Naive B cell (primary cell): ENCODE measurements at places on chromosomes 13 and 19. TPM values are rescaled to one million over a fixed set of nuclear protein-coding genes. Genes with fewer than 3 reads are reported as not detected.

MED16 gene
- polyA plus RNA-seq: 68.9 TPM

CEACAM7 gene
- polyA plus RNA-seq: not detected

- peaks cover 9% of the 10 kb centered on the region for H3K36me3 ChIP-seq
- no peak overlapping the region for H3K4me3 ChIP-seq
- DNase-seq: no peak
- peaks cover 5% of the 10 kb centered on the region for H3K4me1 ChIP-seq
Measured at GRCh38 chr19:45306518-45307027, 16.1 kb downstream of the CKM start.

GRCh38 chr13:23750383-23751121, 138.6 kb downstream of the MIPEP start:
- no peak overlapping the region for H3K27ac ChIP-seq
- H3K4me1 ChIP-seq: peaks cover 31% of the 10 kb centered on the region
- H3K4me3 ChIP-seq: no peak overlapping the region
- no peak for DNase-seq
- peaks cover 3% of the 10 kb centered on the region for H3K27me3 ChIP-seq
- H3K36me3 ChIP-seq: peaks cover 12% of the 10 kb centered on the region

- no peak for DNase-seq
- H3K27me3 ChIP-seq: no peaks in the 10 kb centered on the region
- no peak overlapping the region for H3K27ac ChIP-seq
- H3K4me1 ChIP-seq: peaks cover 16% of the 10 kb centered on the region
Measured at GRCh38 chr19:46579361-46579879, 21.7 kb upstream of the CALM3 start.

GRCh38 chr13:84430015-84430414, 547.7 kb upstream of the SLITRK1 start:
- no peak overlapping the region for H3K4me3 ChIP-seq
- H3K27me3 ChIP-seq: no peaks in the 10 kb centered on the region
- H3K4me1 ChIP-seq: no peaks in the 10 kb centered on the region
- H3K27ac ChIP-seq: no peak overlapping the region
- no peaks in the 10 kb centered on the region for H3K36me3 ChIP-seq
- no peak for DNase-seq

GRCh38 chr13:66627512-66627911, 602.6 kb downstream of the PCDH9 start:
- no peaks in the 10 kb centered on the region for H3K27me3 ChIP-seq
- no peaks in the 10 kb centered on the region for H3K4me1 ChIP-seq
- DNase-seq: no peak
